Neuronal stem cell (in vitro differentiated cells): ENCODE measurements at places on chromosomes 2 and 18.

- DNase-seq = no peak
Observed at GRCh38 chr2:23614701-23615100, 229.7 kb downstream of the KLHL29 start.

GRCh38 chr2:152328013-152328412 lies 7.0 kb upstream of the FMNL2 start:
- DNase-seq = no peak

- no peak for DNase-seq
Observed at GRCh38 chr18:42176599-42176998, 221.6 kb downstream of the PIK3C3 start.

DNA sequence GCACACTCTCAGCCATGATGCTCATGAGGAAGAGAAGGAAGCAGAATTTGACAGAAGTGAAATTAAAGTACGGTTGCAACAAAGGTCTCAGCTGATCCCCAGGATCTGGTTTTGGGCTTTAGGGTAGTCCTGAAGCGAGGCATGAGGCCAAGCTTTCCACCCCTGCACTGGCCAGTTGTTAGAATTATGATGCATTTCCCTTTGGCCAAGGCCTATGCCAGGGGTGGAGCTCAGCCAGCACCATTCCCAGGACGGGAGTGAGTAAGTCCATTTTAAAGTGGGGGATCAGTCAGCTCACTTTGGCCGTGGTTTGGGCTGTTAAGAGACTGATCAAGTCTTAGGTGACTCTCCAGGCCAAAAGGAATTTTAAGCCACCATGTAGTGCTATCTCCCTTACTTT lies 314.5 kb upstream of the MMADHC start:
- DNase-seq = no peak

DNA sequence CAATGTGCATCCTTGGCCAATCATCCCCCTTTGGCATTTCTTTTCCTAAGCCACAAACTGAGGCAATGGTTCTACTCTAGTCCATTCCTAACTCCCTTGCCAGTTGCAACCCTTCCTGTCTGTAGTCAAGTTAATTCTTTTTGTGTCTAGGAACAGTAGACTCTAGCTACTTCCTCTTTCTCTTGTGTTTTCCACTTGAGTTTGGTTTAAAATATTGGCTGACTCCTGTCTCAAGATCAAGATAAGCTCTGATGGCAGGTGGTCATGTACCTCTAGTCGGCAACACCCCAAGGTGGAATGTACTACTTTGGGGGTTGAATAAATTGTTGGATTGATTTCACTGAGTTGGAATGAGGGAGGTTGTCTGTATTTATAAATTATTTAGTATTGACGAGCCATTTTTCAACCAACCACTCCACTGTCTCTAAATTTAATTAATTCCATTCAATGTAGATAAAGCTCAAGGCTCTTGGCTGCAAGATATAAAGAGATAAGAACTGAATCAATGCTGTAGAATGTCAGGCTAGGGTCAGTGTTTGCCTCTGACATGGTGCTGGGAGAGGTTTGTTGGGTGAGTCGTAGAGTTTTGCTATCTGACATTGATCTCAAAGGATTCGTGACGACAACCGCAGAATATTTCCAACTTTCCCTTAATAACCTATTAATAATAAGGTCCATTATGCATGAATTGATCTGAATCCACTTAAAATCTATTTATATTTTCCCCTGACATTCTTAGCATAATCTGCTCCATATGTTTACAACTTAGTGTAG lies 188.7 kb upstream of the APCDD1 start:
- no peak for DNase-seq

DNA sequence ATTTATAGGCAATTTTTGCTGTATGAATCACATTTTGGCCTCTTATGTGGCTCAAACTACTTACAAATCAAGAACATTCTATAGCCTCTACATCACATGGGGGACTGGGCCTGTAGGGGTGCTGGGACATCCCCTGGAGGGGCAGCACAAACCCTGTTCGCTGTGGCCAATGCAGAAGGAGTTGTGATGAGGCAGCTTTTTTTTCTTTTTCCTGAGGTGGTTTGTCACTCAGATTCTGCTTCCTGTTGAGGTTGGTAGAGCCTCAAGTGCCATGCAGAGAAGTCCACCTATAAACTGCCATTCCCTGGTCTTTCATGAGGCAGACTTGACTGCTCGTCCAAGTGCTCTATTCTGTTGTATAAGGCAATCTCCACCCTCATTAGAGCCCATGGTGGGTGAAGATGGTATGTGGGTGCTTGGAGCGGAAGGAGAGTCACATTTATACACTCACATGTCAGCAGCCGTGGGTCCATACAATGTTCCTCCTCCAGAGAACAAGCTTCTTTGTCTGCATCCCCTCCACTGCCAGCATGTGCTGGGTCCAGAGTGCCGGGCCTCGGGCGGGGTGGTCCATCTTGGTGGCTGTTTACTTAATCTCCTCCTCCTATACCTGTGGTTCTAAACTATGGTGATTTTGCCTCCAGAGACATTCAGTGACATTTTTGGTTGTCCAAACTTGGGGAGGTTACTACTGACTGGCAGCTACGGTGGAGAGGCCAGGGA lies 120.3 kb downstream of the ACOXL start:
- DNase-seq = no peak

DNA sequence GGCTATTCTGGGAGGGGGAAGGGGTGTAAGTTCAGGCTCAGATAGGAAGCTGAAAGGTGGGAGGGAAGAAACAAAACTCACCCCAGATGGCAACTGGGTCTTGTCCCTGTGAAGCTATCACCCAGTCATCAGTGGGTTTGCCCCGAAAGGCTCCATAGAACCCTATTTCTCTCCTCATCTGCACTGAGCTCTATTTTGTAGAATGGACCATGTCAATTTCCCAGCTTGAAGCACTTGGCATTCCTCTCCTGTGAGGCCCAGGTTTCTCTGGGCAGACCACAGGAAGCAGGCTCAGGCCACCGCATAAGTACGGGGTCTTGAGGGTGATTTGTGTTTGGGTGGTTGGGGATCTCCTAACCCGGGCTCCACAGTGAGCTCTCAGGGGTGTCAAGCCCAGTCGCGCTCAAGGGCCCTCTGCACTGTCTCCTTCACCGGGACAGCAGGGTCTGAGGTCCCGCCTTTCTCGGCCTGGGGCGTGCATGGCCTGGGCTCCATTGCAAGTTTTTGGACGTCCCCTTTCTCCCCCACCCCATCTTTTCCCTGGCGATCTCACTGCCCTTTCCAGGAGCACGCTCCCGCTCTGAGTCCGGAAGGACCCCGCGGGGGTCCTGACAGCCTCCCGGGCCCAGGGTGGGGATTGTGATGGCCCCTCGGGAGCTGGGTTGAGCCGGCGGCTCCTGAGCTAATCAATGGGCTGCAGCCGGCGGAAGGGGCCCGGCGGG lies 27.3 kb upstream of the NOTO start:
- no peak for DNase-seq

DNA sequence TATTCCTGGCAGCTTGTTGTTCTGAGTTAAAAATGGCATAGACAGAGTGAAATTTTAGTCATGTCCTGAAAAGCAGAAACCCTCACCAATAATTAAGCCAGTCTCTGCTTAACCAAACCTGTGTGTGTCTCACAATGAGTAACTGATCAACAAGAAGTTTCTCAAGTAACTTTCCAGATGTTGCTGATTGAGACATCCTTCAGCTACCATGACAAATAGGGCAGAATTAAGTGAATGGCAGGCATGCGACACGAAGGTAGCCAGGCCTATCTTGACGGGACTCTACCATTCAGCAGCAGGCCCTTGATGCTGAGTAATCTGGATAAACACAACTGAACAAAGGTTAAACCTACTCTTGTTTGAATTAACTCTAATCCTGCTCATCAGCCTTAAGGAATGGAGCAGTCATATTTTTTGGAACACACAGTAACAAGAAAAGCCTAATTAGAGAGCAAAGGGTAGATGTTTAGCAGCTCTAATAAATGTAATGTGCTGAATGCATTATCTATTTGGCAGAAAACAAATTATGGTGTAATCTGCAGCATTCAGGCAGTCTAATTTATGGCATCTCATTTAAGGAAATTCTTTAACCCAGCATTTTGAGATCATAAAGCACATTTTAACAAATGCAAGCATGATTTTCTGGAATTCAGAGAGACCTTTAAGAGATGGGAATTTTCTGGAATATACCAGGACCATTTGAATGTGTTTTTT lies 159.5 kb upstream of the EPHA4 start:
- peak; percentile 2 for DNase-seq
